ENCODE measurements at places on chromosomes 11 and 22.

DNA sequence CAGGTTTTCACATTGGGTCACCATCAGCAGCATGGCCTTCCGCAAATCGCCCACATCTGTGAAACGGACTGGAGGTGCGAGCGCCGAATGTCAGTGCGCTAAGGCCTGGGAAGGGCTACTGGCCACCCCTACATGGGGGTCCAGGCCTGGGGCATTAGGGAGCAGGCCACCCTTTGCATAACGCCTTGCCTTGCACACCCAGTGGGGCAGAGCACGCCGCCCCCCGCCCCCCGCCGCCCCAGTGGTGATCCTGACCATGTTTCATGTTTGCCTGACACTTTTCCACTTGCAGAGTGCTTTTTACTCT, 2.6 kb downstream of the GRK2 start:
- DNase-seq: no peak

DNA sequence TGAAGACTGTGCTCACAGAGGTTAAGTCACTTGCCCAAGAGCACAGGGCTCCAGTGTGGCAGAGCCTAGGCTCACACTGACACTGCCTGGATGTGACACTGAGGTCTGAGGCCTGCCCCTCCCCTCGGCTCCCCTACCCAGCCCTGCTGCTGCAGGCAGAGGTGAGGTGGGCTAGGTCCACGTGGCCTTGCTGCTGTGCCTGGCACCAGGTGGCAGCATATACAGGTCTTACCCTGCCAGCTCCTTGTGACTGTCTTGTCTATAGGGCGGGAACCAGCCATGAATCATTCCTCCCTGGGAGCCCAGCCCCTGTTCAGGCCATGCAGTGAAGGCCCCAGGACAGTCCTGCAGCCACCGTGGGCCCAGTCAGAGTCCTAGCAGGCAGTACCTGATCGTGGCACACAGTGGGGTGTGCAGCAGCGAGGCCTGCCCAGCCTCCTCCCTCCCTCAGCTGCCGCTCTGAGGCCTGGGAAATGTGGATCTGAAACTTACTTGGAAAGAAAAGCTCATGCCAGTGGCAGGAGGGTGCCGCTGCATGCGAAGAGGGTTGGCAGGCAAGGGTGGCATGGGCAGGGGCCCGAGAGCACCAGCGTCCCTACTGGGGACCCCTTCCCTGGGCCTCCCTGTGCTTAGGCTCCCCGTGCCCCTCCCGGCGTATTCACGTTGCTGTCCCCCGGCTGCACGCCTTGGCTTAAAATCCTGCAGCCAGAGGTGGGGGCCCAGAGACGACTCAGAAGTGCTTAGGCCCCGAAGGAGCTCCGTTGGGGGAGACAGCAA, 1.2 kb upstream of the CERK start:
- peak; percentile 33 for DNase-seq

DNA sequence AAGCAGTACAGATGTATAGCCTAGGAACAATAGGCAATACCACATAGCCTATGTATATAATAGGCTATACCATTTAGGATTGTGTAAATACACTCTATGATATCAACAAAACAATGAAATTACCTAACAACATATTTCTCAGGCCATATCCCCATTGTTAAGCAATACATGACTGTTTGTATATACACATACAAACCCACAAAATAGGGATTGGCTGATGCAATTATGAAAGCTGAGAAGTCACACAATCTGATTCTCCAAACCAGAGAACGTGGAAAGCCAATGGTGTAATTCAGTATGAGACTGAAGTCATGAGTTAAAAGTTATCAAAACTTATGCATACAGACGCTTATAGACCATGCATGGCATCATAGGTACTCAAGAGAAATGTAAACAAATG, 700.1 kb upstream of the RAG2 start:
- no peak for DNase-seq

- peak; percentile 55 for DNase-seq
These were observed 77.5 kb downstream of the BLID start for GRCh38 chr11:122038543-122038942.

DNA sequence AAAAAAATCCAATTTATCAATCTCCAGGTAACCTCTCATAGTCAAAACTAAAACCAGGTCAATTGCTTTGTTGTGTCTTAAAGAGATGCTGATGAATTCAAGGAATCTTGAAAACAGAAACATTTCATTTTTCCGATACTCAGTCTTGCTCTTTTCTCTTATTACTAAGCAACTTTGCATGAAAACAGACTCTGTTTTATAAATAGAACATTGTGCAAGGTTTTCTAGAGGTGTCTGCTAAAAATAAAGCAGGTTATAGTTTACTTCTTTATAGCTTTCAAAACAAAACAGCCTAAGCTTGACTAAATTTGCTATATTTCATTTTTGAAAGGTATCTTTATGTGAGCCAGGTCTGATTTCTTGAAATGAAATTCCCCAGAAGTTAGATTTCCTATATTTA, 109.3 kb downstream of the ARL14EP start:
- DNase-seq: no peak
